AG04450 (cell line): ENCODE measurements at places on chromosomes 3 and 15. TPM values are rescaled to one million over a fixed set of nuclear protein-coding genes. Genes with fewer than 3 reads are reported as not detected.

GRCh38 chr15:51386960-51387698, 45.7 kb downstream of the GLDN start:
- DNase-seq, result no peak

DNA sequence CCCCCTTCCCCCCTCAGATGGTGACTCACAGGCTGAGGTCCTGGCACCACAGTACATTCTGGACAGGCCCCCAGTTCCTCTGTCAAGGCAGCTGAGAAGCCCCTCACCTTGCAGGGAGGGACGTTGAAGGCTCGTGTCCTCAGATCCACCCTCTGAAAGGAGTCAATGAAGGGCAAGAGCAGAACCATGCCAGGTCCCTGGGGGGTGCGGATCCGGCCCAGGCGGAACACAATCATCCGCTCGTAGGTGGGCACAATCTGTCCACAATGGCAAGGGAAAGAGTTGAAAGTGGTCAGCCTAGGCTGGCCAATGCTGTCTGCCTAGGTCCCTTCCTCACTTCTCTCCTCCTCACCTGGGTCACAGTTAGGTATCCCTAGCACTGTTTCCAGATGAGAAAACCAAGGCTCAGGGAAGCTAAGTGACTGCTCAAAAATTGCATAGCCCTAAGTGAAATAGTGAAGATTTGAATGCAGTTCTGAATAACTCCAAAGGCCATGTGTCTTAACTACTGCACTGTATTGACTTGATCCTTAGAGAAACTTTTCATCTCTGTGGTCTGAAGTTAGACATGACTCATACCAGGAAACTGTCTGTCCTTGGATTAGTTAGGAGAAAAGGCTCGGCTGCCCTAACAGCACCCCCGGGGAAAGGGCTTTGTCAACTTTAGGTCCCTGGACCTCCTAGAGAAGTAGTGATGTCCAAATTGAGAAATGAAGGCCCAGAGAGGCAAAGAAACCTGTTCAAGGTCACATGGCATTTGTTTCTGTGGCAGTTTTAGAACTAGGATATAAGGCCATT, 2.9 kb downstream of the STOML1 start:
- peak; percentile 36 for DNase-seq

DNA sequence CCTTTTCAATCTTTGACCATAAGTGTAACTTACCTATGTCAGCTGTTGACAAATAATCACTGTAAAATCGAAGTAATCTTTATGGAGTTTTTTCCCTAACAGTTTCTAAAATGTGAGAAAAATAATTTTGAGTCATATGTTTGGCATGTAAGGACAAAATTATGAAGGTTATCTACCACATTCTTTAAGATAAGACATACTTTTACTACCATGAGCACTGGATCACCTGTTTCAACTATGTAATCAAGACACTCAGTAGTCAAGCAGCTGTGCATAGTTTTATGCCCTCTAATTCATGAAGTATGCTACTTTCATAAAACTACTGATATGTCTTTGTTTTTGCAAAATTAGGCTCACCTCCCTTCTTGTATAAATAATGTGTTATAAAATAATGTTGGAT, 12.1 kb downstream of the FGF7 start:
- peak; percentile 32 for DNase-seq

DNA sequence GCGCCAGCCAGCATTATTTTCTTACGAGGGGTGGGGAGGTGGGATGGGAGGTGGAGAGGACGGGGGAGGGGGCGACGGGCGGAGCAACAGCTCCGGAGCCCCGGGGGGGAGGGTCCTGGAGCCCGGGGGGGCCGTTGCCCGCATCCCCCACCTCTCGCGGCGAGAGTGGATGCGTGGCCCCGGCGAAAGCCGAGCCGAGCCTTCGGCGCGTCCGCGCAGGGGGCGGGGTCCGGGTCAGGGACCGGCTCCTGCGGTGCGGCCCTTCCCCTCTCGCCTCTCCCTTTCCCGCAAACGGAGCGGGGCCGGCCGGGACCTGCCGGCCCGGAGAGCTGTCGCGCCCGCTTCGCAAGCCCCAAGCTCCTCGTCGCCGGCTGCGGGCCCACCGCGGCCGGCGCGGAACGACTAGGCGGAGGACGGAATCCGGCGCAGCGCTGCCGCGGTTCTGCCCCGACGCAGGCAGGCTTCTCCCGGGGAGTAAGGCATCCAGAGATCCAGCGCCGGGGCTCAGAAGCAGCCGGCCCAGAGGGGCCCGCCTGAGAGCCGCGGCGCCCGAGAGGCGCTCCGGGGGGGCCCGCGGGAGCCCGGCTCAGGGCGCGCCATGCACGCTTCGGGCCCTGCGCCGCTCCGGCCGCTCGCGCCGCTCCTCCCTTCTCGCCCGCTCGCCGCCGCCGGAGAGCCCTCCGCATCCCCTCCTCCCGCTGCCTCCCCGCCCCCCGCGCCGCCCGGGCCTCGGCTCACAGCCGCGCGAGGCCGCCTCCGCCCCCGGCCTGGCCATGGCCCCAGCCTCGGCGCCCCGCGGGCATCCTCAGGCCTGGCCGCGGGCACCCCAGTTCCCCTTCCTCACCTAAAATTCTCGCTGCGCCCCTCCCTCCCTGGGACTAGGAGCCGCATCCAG, 459 bp upstream of the ADCY5 start:
- DNase-seq, result no peak

GRCh38 chr15:56931639-56932508, 13.4 kb downstream of the TCF12 start:
- no peak for DNase-seq

DNA sequence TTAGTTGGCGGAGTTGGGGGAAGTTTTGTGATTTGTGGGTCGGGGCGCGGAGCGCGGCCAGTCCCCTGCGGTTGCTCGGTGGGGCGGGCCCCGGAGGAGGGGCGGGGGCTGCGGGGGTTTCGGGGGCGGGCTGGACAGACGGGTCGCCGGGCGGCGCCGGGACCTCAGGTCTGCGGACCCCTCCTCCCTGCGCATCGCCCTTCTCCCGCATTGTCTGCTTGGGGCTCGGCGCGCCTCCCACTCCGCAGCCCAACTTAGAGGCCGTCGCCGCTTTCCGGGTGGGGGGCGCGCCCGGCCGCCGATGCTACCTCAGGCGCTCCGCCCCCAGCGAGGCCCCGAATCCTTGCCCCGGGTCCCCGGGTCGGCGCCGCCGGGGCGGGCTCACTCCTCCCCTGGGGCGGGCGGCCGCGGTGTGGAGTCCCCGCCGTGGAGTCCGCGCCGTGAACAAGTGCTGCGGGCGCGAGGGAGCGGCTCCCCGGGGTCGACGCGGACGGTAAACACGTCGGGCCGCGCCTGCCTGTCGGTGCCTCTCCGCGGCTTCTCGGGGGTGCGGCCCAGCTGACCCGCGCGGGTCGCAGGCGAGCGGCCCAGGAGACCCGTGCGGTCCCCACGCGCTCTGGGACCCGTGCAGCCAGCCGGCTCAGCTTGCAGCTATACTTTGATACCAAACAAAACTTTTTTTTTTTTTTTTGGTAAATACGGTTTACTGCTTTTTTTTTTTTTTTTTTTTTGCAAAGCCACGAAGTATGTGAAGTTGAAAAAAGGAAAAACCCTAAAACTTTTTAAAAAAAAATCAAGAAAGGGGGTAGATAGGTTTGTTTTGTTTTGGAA, 624 bp downstream of the AKAP13 start:
- no peak for DNase-seq

DNA sequence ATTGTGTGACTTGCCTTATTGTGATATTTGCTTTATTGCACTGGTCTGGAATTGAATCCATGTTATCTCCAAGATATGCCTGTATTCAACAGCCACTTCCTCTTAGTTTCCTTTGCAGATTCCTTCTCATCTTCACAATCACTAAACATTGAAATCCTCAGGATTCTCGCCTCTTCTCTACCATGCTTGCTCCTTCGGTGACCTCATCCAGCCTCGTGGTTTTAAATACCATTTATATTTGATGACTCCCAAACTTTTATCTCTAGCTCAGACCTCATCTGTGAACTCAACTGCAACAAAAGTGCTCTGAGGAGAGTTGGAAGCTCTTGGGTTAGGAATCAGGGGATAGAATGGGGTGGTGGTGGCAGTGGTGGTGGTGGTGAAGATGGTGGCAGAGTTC, 19.9 kb downstream of the POLR2M start:
- no peak for DNase-seq

GRCh38 chr3:126553284-126554084, 5.2 kb downstream of the C3orf22 start:
- DNase-seq, result no peak

DNA sequence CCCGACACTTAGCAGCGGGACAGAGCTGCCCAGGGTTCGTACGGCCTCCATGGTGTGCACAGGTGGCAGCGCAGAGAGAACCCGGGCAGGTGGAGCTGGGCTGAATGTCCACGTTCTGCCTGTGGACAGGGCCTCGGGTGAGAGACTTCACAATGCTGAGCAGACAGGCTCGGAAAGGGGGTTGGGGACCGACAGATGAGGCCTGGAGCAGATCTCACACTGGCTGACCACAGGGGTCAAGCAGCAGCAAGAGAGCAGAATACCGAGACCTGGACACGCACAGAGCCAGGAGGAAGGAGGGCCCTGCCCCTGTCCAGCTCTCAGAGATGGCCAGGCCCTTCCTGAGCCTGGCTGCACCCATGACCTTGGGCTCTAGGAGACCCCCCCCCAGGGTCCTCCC, 83.0 kb downstream of the VGLL4 start:
- DNase-seq, result no peak

DNA sequence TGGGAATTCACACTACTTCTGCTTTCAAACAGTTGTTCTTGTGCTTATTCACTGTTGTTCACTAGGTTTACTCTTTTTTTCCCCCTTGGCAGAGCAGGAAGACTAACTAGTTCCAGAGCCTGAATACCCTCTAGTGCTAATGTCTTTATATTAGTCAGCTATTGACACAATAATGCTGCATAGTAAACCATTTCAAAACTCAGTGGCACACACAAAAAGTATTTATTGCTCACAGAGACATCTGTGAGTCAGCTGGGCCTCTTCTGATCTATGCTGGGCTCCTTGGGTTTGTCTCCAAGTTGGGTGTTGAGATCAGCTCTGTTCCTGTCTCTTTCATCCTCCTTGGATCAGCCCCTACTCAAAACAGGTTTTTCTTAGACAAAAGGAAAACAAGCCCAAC, 51.1 kb downstream of the RSRC1 start:
- peak; percentile 38 for DNase-seq

GRCh38 chr15:98440917-98441316, 207.4 kb upstream of the IGF1R start:
- DNase-seq, result no peak

GRCh38 chr3:38916706-38917105, 100.7 kb upstream of the SCN10A start:
- no peak for DNase-seq

DNA sequence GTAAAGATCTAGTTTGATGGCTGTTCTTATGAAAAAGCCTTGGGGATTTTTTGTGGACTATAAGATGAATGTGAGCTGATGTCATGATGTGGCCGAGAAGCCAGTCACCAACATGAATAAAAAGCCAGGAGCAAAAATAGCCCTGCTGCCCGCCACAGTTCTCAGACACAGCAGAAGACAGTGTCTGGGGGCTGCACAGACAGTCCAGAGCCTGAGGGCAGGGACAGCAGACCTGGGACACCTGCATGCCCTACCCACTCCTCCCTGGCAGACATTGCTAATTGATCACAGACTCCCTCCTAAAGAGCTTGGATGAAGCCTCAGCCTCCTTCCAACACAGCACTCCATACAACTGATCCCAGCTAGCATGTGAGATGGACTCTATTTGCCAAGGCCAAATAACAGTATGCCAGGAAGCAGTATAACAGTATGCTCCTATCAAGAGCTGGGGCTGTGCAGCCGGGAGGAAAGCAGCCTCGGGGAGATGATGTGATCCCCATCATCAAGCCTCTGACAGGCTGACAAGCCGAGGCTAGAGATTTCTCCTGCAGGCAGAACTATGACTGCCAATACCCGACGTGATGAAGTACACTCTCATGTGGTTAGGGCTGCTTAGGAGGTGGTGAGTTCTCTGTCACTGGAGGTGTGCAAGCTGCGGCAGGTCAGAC, 105.4 kb upstream of the RPL32 start:
- DNase-seq, result no peak

DNA sequence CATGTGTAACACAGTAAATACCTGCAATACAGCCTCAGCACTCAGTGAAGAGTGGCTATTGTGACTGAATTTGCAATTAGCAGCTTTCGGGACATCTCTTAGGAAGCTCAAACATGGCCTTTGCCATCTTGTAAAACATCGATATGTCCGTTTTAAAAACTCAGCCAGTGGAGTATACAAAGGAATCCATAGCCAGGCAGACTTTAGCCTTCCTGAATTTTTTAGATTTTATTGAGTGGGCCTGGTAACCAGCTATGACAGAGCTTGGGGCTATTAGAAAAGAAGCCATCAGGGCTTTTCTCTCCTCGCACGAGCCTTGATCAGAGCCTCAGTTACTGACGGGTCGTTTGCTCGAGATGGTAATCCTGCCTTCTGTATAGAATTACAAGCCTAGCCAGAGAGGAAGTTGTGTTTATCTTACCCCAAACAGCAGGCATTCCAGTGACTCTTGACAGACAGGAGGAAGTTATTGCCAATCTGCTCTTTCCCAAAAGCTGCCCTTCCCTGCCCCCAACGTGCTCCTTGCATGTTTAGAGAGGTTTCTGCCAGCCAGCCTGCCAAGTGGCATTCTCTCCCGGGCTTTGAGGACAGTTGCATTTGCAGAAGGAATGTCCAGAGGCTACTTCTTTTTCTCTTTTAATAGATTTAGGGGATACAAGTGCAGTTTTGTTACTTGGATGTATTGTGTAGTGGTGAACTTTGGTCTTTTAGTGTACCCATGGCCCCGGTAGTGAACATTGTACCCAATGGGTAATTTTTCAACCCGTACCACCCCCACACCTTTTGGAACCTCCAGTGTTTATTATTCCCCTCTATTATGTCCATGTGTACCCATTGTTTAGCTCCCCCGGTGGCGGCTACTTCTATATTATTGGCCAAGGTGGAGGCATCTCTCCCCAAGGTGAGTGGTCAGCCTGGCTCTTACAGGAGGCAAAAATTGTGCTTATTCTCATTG, 40.6 kb downstream of the ITPR1 start:
- DNase-seq, result no peak

GRCh38 chr3:100899440-100900091, 93.7 kb downstream of the ABI3BP start:
- no peak for DNase-seq

Gene MINAR1
- 0.76 and 1.0 TPM in 2 replicates for polyA plus RNA-seq

Gene MYZAP
- polyA plus RNA-seq, result not detected in 2 replicates

Gene TEX55
- polyA plus RNA-seq, result not detected in 2 replicates

Gene CORO2B
- polyA plus RNA-seq, result 16.1 and 22.0 TPM in 2 replicates

Gene ATP13A4
- polyA plus RNA-seq, result 0.04 and 0.16 TPM in 2 replicates

Gene DUOXA1
- polyA plus RNA-seq, result not detected in 2 replicates

Gene GOLGA8K
- polyA plus RNA-seq, result not detected in 2 replicates

Gene PIERCE2
- polyA plus RNA-seq, result 2.1 and 3.0 TPM in 2 replicates

Gene LMAN1L
- not detected in 2 replicates for polyA plus RNA-seq

Gene TKT
- polyA plus RNA-seq, result 220 and 319 TPM in 2 replicates
